ENCODE measurements at places on chromosomes 2 and 18. TPM values are rescaled to one million over a fixed set of nuclear protein-coding genes. Genes with fewer than 3 reads are reported as not detected.

TTN gene
- total RNA-seq, result under 0.01 TPM

DNA sequence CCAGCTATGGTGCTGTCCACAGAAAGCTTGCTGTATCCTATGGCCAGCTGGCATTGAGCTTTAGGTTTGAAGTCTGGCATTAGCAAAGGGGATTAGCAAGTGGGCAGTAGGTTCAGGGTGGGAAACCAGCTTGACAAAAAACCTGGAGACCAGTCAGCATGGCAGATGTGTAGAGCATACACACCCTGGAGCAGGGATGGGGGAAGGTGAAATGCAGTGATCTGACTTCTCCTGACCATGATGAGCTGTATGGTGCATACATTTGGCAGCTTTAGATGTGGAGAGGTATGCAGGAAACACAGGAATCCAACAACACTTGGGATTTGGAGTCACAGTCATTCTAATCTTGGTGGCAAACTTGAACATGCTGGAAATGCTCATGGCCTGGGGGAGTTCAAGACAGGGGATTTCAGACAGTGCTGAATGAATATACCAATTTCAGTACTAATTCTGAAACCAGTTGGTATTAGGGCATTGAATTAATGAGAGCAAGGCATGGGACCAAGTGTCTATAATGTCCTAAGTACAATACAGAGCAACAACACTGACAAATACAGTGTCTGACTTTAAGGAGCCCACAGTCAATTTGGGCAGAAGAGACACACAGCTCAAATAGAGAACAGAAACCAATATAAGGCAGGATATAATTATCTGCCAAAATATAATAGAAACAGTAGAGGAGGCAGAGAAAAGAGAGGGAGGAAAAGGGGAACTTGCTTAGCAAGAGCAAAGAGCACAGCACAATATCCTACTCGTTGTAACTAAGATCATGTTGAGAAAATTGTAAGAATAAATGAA, 11.8 kb downstream of the ARHGAP15 start:
- no peak for DNase-seq

DNA sequence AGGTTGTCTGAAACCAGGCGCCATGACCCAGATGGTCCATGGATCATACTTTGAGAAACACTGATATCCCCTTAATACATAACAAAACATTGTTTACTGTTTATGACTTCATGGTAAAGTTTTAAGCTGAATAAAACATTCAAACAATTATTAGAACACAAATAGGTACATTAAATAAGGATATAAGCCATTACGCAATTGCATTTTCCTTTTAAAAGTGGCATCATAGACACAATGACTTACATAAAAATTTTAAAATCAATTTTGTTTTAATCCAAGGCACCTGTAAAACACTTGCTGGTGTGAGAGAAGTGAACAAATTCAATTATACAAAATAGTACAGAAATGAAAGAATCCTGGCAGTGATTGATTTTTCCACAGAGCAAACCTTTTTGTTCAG, 10.2 kb upstream of the CPLX4 start:
- no peak for DNase-seq

DNA sequence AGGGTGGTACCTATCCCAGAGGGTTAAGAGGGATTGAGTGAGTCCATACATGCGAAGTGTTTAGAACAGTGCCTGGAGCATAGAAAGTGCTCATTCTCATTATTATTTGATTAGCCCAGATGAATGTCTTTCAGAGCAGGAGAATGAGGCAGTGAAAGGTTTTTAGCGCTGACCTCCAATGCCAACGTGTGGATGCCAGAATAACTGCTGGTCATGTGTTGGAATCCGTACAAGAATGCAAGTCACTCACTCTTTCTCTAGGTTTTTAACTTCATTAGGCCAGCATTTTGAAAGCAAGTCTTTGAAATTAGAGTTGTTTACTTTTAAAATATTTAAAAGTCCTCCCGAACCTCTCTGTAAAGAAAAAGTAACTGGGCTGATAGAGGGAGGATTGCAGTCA, 374.2 kb downstream of the EN1 start:
- DNase-seq, result no peak

GRCh38 chr2:42369532-42370229, 8.7 kb upstream of the COX7A2L start:
- no peak for DNase-seq

DNA sequence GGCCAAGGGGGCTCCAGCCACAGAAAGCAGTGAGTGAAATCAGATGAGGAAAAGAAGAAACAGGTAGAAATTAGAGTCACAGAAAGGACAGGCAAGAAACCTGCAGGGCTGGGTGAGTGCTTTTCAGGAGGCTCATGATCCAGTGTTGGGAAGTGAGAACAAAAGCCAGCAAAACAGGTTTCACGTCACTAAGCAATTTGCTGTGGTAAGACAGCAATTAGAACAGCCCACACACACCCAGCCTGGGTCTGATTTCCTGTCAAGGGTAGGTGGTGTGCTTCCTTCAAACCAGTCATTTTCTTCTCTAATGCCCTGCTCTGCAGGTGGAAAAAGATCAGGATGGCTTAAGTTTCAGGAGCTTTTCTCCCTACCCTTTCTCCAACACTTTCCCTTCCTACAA, 52.9 kb upstream of the XDH start:
- DNase-seq, result no peak

IGFBP2 gene
- total RNA-seq, result 11.2 TPM

G6PC2 gene
- not detected for total RNA-seq

DNA sequence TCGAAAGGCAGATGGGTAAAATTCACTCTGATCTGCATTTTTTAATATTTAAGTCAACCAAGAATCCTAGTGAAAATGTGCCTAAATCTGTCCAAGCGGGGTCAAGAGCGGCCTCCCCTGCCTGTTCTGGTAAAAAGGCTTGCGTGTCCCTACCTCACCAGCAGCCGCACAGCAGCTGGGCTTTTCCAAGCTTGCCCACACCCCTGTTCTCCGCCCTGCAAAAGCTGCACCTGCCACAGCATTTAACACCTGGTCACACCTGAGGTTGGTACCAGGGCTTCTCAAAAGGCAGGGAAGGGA, 25.8 kb upstream of the TMEM182 start:
- DNase-seq, result no peak

GRCh38 chr2:218217360-218218267, 625 bp downstream of the ARPC2 start:
- peak; percentile 90 for DNase-seq

VWC2L gene
- total RNA-seq, result not detected

DNA sequence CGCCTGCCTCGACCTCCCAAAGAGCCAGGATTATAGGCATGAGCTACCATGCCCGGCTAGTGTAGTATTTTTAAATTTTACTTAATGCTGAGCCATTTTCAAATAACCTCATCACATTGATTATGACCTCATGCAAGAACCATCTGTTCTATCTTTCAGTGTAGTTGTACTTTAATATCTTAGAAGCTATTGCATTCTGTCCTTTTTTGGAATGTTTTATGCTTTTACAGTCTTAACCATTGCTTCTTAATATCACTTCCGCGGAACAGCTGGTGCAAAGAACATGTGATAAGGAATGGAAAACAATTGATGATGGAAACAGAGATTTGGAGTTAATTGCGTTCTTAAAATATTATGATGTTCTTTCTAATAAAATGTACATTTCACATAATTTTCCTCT, 2.7 kb downstream of the GEN1 start:
- DNase-seq, result peak; percentile 54

DDX18 gene
- total RNA-seq, result 44.2 TPM

PRKAG3 gene
- under 0.01 TPM for total RNA-seq
